ENCODE measurements at places on chromosomes 11 and 22.

GRCh38 chr22:46039535-46039934 lies 62.6 kb upstream of the WNT7B start:
- no peak for DNase-seq

GRCh38 chr11:60988658-60989057 lies 17.2 kb downstream of the CD6 start:
- DNase-seq: no peak

GRCh38 chr22:27853424-27853823 lies 51.9 kb upstream of the MN1 start:
- DNase-seq: no peak

DNA sequence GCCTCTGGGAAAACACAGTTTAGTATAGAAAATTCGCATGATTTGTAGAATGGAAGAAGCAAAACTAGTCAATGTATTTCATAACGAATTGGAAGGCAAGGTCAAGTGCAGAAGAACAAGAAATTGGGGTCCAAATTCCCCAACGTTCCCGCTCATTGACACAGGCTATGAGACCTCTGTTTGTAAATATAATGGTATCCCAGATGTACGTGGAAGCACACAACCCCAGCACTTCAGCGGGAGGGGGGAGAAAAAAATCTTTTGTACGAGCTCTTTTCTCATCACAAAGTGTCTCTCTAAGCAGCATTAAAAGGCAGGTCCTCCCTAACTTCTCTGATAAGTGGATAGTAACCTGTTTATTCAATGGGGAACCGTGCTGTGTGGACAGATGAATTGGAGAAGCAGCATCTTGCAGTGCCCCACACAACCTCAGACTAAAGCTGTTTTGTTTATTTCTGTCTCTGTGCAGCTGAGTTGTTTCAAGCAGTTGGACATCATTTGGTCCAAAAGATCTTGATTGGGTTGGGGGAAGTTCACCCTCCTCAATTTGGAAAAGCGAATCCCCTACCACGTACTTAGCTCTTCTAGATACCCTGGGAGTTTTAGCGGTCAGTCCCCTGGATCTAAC lies 1.1 kb upstream of the GAB2 start:
- DNase-seq: peak; percentile 4

- DNase-seq: no peak
These were observed 95.6 kb downstream of the PHF21B start for GRCh38 chr22:44914026-44914721.

DNA sequence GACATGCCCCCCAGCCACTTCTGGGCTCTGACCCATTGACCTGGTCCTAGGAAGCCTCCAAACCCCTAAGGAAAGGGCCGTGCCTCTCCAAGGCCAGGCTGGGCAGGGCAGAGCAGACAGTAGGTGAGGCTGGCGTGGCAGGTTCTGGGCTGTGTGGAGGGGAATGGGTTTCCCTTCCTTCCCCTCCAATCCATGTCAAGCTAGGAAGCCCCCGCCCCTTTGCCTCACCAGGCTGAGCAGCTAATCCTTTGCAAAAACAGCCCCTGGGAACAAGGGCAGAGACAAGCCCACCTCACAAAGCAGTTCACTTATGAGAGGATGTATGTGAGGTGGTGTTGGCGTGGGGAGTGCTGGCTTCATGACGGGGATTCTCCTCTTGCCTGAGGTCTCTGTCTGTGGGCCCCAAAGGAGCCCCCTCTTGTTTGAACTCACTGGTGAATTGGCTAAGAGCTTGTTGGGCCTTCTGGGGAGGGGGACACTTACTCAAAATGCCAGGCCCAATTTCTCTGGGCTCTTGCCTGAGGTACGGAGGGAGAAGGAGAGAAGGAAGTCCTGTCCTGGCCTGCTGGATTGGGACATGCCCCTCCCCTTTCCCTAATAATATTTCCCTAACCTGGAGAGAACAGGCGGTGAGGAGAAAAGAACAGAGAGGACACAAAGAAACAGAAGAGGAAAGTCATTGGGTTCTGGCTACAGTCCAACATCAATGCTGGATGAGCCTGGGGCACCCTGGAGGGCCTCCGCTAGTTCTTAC lies 1.6 kb upstream of the TRIM29 start:
- no peak for DNase-seq

- DNase-seq: peak; percentile 14
These were observed 119.5 kb downstream of the ENTHD1 start for GRCh38 chr22:39773976-39774539.

- peak; percentile 63 for DNase-seq
These were observed 86.3 kb downstream of the CCDC83 start for GRCh38 chr11:85941380-85941973.

- DNase-seq: peak; percentile 28
These were observed 91.5 kb downstream of the MORC2 start for GRCh38 chr22:30876915-30877553.

DNA sequence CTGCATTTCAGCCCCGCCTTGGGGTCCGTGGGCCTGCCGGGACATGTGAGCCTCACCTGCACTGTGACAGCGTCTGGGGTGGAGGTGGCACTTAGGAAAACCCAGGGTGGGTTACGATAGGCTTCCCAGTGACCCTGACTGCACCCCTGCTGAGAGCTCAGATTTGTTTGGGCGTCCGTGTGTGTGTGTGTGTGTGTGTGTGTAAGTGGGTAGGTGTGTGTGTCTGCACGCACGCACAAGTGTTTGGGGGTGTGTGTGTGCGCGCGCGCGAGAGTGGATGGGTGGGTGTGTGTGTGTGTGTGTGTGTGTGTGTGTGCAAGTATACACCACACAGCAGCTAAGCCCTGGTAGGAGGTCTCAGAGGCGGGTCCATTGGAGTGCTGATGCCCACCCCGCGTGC lies 12.1 kb upstream of the ARHGAP8 start:
- no peak for DNase-seq

GRCh38 chr11:121795174-121795573 lies 320.8 kb downstream of the BLID start:
- peak; percentile 41 for DNase-seq

- DNase-seq: peak; percentile 46
These were observed 138.9 kb downstream of the LARGE1 start for GRCh38 chr22:33781411-33781810.

- DNase-seq: no peak
These were observed 8.7 kb downstream of the ROBO3 start for GRCh38 chr11:124873951-124874350.

DNA sequence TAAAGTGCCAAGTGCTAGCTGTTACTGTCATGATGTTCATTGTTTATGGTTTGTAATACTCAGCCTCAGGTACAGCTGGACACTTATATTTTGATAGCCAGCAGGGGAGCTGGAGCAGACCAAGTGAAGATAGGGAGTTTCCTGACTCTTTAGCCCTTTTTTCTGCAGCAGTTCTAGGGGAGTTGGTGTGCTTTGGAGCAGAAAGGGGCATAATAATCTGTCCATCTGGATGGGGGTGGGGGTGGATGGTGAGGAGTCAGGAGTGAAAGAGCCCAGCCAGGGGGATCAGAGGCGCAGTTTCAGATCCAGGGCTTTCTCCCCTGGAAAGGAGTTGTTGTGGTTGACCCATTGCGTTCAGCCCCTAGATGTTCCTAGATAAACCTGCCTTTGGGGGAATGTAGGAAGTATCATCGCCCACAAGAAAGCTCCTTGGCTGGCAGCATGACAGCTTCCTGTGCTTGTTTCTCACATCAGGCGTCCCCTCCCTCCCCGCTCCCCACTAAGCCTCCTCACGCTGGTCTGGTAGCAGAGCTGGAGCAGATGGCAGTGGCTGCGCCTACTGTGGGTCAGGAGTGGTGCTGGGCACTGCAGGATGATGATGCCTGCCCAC lies 41.9 kb downstream of the MED15 start:
- DNase-seq: no peak

- DNase-seq: peak; percentile 88
These were observed 14.7 kb upstream of the MFRP start for GRCh38 chr11:119361056-119361787.

- DNase-seq: no peak
These were observed 148.5 kb upstream of the HSD17B12 start for GRCh38 chr11:43532041-43532440.

GRCh38 chr11:117232911-117233409 lies 489 bp downstream of the RNF214 start:
- DNase-seq: no peak

GRCh38 chr11:13450832-13451397 lies 12.1 kb downstream of the BTBD10 start:
- no peak for DNase-seq

DNA sequence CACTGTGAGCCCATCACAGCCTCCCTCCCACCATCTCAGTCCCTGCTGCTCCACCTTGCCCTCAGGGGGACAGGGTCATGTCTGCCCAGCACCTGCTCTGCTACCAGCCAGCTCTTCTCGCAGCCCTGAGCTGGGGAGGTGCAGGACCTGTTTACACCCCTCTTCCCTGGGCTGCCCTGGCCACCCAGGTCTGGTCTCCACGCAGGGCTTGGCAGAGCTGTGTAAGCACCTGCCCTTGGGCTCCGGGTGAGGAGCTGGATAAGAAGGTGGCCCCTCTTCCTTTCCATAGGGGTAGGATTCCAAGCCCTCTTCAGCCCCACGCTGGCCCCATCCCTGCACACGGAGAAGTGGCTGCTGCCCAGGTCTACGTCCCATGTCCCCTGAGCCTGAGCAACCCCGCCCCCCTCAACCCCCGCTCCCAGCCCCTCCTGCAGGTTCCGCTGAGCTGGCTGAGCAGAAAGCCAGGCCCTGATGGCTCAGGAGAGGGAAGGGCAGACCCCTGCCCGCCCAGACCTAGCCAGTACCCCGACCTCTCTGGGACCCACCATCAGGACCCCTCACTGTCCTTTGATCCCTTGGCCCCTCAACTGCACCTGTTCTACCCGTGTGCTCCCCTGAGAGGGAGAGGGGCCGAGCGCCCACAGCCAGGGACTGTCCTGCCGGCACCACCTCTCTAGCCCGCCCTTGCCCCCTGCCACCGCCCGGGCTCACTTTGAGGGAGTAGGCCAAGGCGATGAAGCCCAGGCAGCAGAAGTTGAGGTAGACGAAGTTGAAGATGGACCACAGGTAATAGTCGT lies 3.2 kb downstream of the IFITM10 start:
- DNase-seq: no peak

DNA sequence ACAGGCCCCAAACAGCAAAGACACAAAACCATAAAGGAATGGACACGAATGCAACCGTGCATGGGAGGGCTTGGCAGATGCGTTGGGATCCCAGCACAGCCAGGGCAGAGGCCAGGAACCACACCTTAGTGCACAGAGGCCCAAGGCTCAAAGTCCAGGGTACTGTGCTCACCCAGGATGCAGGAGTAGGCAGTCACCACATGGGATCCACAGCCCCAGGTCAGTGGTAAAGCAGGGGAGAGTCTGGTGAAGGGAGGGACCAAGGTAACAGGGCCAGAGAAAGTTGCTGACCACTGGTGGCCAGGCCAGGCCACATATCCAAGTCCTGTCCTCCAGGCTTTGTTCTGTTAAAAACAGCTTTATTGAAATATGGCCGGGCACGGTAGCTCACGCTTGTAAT lies 6.5 kb upstream of the CERK start:
- DNase-seq: no peak

- DNase-seq: no peak
These were observed 20.1 kb downstream of the ST14 start for GRCh38 chr11:130179396-130180306.

DNA sequence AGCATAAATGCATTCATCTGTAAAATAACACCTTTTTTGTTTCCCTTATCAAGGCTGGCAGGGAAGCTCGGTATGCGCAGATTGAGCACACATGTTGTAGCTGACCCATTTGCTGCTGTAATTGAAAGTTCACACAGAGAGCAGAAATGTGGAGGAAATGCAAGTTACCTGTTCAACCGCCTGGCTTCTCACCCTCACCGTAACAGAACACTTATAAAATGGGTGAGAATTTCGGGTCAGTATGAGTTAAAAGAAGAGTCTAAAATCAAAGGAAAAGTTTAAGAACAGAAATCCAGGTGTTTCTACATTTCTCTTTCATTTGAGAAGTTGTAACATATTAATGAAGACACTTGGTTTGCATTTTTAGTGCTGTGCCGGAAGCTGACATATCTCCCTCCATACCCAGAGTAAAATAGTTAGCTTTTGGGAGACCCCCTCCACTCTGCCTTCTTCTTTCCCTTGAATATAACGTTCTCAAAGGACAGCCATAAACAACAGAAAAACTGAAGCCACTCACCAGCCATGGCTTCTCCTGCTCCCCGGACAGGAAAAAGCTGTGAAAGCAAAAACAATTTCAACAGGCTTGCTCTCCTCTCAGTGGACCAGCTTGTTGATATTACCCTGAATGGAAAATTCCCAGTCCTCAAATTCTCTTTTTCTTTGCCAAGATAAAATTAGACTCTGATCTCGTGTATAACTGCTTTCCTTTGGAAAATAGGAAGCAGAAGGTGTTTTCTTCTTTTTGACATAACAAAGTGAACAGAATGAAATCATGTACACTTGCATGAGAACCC lies at the start of gene CASP12:
Gene CASP12 (minus strand): TSS at position 570 of the 794 bp plus-strand sequence.
- DNase-seq: no peak

DNA sequence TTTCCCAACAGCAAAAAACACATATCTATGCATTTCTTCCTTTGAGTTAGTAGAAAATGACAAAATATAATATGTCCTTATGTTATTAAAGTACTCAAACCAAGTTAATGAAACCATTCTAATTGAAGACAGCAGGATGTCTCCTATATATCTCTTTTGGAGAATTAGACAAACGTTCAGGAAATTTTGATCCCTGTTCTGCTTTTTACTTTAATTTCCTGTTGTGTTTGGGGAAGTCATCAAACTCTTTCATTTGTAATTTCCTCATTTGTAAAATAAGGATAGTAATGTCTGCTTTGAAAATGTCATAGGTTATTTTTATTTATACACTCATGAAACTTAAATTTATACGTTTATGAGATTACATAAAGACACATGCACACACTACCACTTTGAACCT lies 281.8 kb upstream of the ANO5 start:
- no peak for DNase-seq

- no peak for DNase-seq
These were observed 30.8 kb downstream of the GNB1L start for GRCh38 chr22:19823902-19824211.

- no peak for DNase-seq
These were observed 628.4 kb downstream of the BRD1 start for GRCh38 chr22:49199224-49199623.

GRCh38 chr22:17984114-17984513 lies 40.2 kb downstream of the MICAL3 start:
- no peak for DNase-seq

DNA sequence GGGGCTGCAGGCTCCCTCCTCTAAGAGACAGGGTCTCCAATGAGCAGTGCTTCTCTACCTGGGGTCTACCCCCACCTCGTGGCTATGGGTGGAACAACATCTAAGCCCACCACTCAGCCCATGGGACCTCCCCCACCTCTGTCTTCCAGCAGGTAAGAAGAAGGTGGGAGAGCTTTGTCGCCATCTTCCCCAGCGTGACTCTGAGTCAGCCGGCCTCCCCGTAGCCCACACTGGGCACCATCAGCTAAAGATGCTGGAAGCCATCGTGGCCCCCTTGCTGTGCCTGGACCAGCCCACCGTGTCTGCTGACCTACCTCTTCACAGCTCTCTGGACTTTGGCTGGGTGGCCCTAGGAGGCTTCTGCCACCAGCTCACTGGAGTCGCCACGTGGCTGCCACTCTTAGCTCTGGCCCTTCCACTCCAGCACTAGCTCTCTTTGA lies 944 bp downstream of the C11orf86 start:
- no peak for DNase-seq
